Pancreas (tissue), 10 donors: ENCODE measurements at places on chromosomes 11 and 22. TPM values are rescaled to one million over a fixed set of nuclear protein-coding genes. Genes with fewer than 3 reads are reported as not detected.

DNA sequence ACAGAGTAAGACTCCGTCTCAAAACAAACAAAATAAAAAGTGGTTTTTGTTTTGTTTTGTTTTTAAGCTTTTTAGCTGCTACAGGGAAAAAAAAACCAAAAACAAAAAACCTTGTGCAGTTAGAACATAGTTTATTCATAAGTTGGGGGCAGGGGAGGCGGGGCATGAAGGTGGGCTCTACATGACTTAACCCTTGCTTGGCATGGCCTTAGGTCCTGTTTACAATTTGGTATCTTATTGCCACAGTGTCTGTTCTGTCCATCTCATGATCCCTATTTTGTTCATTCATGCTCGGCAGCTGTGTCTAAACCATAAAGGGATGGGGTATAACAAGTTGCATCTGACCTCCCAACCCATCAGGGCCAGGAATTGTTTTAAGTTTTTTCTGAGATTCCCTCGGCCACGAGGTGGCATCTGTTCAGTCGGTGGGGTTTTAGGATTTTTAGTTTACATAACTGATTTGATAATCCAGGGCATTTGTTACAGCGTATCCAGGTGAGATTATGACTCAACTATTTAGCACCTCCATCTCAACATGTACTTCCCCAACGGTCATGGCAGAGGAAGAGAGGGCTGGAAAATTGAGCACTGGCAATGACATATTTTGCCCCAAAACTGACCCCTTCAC lies 6.9 kb downstream of the AP5B1 start:
- H3K4me1 ChIP-seq: peaks cover 17% of the 10 kb centered on the region
- H3K27me3 ChIP-seq: no peaks in the 10 kb centered on the region
- H3K4me3 ChIP-seq: no peak overlapping the region
- H3K36me3 ChIP-seq: no peaks in the 10 kb centered on the region
- no peak overlapping the region for H3K27ac ChIP-seq

GRCh38 chr11:5124891-5125620 lies 13.1 kb downstream of the OR52A5 start:
- no peak overlapping the region for H3K4me3 ChIP-seq
- H3K27ac ChIP-seq: no peak overlapping the region
- H3K4me1 ChIP-seq: no peaks in the 10 kb centered on the region
- H3K27me3 ChIP-seq: no peaks in the 10 kb centered on the region
- H3K36me3 ChIP-seq: no peaks in the 10 kb centered on the region

- no peak overlapping the region for H3K27ac ChIP-seq
- H3K27me3 ChIP-seq: no peaks in the 10 kb centered on the region
- no peaks in the 10 kb centered on the region for H3K36me3 ChIP-seq
- H3K4me3 ChIP-seq: no peak overlapping the region
- DNase-seq: no peak
- no peaks in the 10 kb centered on the region for H3K4me1 ChIP-seq
Observed at GRCh38 chr11:100356035-100356434, 331.1 kb upstream of the ARHGAP42 start.

DNA sequence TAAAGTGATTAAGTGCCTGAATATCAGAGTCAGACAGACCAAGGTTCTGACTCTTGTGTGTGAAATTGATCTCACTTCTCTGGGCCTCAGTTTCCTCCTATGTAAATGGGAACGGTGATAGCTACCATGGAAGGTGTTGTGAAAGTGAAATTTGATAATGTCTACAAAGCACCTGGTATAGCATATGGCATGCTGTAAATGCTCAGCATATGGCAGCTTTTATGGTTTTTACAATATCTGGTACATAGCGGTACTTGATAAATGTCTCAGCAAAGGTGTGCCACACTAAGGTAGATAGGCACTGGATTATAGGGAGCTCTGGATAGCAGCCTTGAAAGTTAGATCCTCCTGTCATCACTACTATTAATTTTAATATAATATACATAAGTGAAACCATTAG lies 19.9 kb downstream of the POU2AF2 start:
- DNase-seq: no peak
- no peak overlapping the region for H3K4me3 ChIP-seq
- no peaks in the 10 kb centered on the region for H3K4me1 ChIP-seq
- H3K27me3 ChIP-seq: no peaks in the 10 kb centered on the region
- no peaks in the 10 kb centered on the region for H3K36me3 ChIP-seq

The SHANK3 gene
- 18.9 TPM for polyA plus RNA-seq

DNA sequence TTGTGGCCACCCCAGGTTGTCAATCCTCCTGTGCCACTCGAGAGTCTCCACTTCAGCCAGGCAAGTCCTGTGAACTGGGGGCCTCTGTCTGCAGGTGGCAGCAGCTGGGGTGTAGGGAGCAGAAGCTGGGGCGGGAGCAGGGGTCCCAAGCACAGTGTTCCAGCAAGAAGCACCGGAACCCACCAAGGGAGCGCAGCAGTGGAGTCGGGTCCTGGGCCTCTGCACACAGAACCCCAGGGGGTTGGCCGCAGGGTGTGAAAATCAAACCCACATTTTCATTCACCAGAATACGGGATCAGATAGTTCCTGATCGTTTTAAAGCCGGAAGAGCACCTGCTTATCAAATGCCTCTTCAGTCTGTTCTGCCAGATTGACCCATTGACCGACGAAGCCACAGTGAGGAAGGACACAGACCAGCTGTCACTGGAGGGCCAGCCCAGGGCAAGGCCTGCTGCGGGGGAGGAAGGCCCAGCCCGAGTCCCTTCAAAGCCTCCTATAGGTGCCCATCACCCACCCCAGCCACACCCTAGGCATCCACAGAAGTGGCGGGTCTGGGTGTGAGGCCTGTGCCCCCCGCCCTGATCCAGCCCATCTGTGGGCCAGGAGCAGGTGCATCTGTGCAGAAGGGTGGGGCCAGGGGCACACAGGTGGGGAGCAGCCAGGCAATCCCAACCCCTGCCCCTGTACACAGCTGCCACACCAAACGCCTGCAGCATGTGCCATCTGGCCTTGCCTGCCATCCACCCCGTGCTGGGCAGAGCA lies 34.1 kb downstream of the RSPH14 start:
- H3K27me3 ChIP-seq: no peaks in the 10 kb centered on the region
- no peak overlapping the region for H3K4me3 ChIP-seq
- no peaks in the 10 kb centered on the region for H3K36me3 ChIP-seq
